Ecto neural progenitor cell (in vitro differentiated cells): ENCODE measurements at places on chromosomes 11 and 22.

GRCh38 chr11:125932301-125932700 lies 13.5 kb upstream of the VSIG10L2 start:
- no peak for DNase-seq

- DNase-seq = no peak
These were observed at the start of gene F2 for GRCh38 chr11:46719048-46719542. Gene F2, plus strand, starts transcription at chr11:46719213. Its CDS starts 23 bp downstream, at chr11:46719236.

DNA sequence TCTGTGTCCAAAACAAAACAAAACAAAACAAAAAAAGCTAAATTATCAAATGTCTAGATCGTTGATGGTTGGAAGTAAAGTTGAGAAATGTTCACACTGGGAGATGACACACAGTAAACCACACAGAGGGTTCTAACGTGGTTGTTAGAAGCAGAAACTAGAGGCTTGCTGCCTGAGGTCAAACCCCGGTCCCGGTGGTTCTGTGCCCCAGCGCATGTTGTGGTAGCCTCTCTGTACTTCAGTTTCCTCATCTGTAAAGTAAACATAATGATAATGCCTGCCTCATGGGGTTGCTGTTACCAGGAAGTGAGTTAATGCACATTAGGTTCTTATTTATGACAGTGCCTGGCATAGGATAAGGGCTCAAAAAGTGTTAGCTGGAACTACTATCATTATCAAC lies 33.4 kb downstream of the PPARA start:
- no peak for DNase-seq

DNA sequence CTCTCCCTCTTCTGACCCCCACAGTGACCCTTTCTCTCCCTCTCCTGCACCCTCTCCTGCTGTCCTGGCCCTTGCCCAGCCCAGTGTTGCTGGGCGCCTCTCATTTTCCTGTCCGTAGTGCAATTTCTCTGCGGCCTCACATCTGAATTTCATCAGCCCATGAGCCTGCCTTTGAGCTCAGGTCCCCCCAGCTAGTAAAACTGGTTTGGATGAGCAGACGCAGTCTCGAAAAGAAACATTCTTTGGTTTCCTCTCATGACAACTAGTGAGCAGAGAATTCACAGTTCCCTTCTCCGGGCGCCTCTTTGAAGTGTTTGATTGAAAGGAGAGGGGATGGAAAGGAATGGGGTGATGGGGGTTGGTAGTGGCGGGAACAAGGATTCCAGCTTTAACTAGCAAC lies 126.0 kb upstream of the CADM1 start:
- no peak for DNase-seq

- no peak for DNase-seq
These were observed 31.3 kb downstream of the B3GAT1 start for GRCh38 chr11:134380785-134381184.

- DNase-seq = no peak
These were observed 107.7 kb upstream of the DDI1 start for GRCh38 chr11:103928802-103929161.

DNA sequence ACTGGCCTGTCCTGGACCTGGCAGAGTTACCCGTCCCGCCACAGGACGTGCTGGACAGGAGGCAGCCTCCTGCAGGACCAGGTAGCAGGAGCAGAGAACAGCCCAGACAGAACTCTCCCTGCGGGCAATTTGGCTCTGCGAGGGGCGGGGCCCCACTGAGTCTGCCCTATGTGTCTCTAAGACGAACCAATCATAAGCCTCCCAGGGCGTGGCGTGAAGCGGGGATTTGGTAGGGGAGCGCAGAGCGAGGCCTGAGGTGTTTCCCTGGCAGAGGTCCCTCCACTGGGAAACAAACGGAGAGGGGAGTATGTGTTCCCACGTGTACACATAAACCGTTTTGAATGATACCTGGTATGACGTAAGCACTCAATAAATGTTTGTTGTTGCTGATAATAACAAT lies 7.4 kb downstream of the CD82 start:
- no peak for DNase-seq

GRCh38 chr22:44735518-44736428 lies 16.6 kb upstream of the ARHGAP8 start:
- peak; percentile 92 for DNase-seq

- DNase-seq = no peak
These were observed 11.0 kb upstream of the SCARF2 start for GRCh38 chr22:20448630-20449029.

DNA sequence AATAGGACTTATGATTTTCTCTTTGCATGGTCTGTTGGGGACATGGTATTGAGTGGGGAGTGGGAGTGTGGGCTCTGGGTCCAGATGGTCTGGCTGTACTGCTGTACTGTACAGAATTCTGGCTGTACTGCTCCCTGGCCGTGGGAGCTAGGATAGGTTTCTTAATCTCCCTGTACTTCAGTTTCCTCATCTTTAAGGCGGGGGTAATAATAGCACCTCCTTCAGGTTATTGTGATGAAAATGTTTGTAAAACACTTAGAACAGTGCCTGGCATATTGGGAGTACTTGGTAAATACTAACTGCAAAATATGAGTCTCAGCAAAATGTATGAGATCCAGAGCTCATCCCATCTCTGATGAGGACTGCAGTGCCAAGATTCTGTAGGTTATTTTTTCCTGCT lies 198.6 kb downstream of the KIF18A start:
- no peak for DNase-seq

DNA sequence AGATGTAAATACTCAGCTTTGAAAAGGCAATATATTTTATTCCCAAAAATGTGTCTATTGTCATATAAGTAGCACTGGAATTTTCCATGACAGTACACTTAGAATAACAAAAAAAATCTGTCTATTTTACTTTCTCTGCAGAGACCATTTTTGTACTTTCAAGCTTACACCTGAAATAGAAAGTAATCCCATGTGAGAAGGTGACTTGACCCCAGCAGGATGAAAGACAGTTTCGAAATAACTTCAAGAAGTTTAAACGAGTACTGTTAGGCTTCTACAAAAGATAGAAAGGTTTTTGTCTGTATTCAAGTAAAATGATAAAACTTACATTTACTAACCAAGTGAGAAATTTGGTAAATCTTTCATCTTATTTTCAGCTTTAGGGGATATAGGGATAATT lies 259.9 kb upstream of the CTSC start:
- DNase-seq = no peak

- no peak for DNase-seq
These were observed 17.1 kb downstream of the MARK2 start for GRCh38 chr11:63855975-63856374.

DNA sequence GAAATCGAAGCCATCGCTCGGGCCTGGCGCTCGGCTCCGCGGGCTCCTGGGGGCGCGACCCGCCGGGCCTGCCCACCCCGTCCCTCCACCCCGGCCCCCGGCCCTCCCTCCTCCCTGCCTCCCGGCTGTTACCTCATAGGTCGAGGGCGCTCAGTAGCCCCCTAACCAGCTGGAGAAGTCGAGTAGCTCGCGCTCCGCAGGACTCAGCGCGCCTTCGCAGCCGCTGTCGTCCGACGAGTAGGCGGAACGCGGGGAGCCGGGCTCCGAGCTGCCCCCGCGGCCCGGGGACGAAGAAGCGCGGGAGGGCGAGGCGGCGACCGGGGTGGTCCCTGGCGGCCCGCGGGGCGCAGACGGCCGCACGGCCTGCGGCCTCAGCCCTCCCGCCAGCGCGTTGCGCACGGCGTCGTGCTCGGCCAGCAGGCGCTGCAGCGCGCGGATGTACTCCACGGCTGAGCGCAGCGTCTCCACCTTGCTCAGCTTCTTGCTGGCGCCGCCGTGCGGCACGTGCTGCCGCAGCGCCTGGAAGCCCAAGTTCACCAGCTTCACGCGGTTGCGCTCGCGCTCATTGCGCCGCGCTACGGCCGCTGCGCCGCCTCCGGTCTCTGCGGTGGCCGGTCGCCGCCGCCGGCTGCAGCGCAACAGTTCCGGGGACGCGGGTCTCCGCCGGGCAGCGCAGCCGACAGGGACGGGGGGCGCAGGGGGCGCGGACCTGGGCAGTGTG lies 627 bp downstream of the ASCL2 start:
- peak; percentile 84 for DNase-seq

- no peak for DNase-seq
These were observed 650 bp upstream of the NUP50 start for GRCh38 chr22:45163099-45163450.

DNA sequence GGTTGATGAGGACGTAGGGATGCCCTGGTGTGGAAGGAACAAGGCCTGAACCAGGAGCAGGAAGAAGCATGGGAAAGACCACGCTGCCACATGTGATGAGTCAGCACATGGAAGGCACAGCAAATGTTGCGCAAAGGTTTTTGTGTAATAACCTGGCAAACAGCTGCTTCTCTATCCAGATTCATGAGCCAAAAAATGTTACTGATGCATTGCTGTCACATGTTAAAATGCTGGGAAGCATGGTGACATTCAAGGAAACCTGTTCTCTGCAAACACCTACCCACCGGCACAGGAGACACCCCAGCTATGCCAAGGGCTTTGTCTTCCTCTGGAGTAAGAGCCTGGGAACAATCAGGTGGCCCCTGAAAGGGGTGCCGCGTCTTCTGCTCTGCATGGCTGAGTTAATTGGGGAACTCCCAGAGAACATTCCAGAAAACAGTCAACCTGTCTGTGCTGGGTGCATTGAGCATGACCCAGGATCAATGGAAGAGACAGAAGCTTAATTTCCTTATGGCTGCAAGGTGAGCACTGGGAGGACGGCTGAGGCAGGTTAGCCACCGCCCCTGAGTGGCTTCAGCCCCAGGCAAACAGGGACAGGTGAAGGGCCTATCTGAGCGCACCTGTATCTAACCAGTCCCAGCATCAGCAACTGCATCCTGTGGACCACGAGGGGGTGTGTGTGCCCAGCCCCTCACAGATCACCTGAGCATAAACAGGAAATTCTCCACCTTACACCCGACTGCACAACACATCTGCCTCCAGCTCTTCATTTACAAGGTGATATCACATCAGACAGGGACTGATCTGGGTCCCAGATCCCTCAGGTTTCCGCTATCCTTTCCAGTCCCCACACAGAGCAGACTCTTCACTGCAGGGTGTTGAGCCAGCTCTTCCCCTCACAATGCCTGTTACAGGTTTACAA lies 108.4 kb downstream of the GGTLC2 start:
- DNase-seq = no peak

GRCh38 chr22:44848296-44848741 lies 95.9 kb downstream of the ARHGAP8 start:
- no peak for DNase-seq

GRCh38 chr11:16969010-16969999 lies 44.9 kb downstream of the PLEKHA7 start:
- no peak for DNase-seq

- DNase-seq = peak; percentile 36
These were observed 62.9 kb downstream of the MYEOV start for GRCh38 chr11:69356703-69357457.

DNA sequence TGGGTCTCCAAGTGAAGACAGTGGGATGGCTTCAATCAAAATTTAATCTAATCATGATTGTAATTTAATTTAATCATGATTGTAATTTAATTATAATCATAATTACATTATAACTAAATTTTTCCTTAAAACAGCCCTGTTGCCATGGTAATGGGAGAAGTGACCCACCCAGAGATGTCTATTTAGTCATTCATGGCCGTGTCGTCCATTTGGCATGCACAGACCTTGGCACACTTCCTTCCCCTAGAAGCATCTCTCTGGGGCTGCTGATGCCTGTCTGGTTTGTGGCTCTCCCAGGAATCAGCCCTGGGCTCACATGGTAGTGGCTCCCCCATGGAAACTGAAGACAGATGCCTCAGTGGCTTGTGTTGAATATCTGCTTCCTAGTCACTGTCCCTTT lies 27.0 kb downstream of the P4HA3 start:
- DNase-seq = no peak

DNA sequence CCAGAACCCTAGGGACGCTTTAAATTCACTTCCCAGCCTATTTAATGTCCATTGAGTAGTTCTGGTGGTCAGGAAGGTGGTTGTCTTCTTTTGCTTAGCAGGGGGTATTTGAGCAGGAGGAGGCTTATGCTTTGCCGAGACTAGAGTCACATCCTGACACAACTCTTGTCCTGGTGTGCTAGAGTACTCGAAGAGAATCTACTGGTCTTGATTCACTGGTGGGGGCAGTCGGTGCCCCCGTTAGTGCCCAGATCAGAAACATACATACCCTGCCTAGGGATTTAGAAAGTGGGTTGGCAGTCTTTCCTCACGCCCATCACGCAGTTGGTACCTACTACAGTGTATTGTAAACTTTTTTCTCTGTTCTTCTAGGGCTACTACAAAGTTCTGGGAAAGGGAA lies 2.7 kb downstream of the RPL27A start:
- no peak for DNase-seq

DNA sequence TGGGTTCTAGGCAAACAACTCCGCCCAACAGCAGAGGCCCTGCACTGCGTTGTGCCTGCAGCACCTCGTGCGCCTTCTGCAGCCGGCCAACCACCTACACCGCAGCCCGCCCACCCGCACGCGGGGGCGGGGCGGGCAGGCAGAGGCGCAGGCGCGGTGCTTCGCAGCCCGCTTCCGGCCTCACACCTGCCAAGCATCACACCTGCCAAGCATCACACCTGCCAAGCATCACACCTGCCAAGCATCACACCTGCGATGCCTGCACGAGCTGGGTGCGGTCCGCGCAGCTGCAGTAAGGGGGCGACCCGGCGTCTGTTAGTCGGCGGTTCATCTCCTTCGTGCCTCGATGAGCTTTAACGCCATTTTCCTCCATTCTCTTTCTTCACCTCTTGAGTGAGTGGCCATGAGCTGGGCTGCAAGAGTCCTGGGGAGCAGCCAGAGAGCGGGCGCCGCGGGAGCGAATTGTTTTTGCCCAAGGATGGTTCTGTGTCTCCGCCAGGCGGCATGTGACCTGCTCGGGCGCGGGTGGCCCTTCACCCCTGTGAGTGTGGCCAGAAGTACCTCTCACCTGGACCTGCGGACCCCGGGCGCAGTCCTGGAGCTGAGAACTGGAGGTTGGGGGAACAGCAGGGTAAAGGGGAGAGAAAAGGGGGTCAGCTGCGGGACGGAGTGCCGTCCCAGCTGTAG lies at the start of gene LDHAL6A:
TSS of gene LDHAL6A (plus strand) at position 171 of the 687 bp plus-strand sequence. CDS start 825 bp downstream, outside the sequence.
- no peak for DNase-seq

DNA sequence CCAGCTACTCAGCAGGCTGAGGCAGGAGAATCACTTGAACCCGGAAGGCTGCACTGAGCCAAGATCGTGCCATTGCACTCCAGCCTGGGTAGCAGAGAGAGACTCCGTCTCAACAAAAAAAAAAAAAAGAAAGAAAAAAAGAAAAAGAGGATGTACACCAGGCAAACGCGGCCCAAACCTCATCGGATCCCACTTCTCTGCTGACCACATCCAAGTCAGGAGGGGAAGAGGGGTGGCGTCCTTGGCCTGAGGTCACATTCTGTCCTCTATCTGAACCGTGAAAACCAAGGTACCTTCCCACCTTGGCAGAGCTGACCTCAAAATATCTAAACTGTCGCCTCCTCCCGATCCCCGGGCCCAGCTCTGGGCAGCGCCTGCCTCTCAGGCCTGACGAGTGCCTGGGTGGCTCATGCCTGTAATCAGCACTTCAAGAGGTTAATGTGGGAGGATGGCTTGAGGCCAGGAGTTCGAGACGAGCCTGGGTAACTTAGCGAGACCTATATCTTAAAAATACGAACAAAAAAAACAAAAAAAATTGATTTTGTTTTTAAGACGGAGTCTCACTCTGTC lies 25.1 kb downstream of the RGL4 start:
- no peak for DNase-seq
